ENCODE measurements at places on chromosomes 5 and 9.

GRCh38 chr5:177393206-177393765 lies 7.2 kb downstream of the PFN3 start:
- peak; percentile 73 for DNase-seq

GRCh38 chr5:133242221-133242835 lies 190.5 kb downstream of the HSPA4 start:
- DNase-seq: peak; percentile 72

- DNase-seq: no peak
Measured at GRCh38 chr9:37395663-37396062, 26.8 kb upstream of the GRHPR start.

DNA sequence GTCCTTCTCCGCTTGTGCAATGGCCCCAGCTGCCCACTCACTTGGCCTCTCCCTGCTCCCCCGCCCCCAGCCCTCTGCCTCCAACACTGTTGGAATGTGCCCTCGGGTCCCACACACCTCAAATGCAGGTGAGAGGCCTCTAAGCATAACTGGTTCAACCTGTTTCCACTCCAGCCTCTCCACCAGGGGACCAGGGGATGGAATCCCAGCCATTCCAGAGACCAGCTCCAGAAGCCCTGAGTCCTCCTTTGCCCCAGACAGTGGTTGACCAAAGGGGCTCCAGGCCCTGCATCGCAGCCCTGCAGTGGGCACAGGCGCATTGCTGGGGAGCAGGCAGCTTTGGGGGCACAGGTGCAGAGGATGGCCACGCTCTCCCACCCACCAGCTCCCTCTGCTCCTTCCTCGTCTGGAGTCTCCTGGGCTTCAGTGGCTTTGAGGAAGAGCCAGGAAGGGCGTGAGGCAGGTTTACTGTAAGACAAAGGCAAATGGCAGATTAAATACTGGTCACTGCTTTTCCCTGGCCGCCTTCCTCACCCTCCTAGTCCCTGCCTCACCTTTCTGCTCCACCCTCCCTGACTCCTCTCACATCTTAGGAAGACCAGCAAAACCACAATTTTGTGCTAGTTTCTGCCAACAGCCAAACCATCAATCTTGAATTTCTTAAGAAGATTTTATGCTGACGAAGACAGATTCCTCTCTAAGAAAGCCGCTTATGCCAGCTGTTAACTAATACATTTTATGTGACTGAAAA lies 29.1 kb upstream of the IRX2 start:
- DNase-seq: no peak

GRCh38 chr9:124790801-124791505 lies 14.0 kb downstream of the OLFML2A start:
- no peak for DNase-seq

- DNase-seq: no peak
Measured at GRCh38 chr9:98909935-98910334, 33.8 kb upstream of the COL15A1 start.

- peak; percentile 37 for DNase-seq
Measured at GRCh38 chr9:81410201-81410600, 279.1 kb downstream of the TLE1 start.

DNA sequence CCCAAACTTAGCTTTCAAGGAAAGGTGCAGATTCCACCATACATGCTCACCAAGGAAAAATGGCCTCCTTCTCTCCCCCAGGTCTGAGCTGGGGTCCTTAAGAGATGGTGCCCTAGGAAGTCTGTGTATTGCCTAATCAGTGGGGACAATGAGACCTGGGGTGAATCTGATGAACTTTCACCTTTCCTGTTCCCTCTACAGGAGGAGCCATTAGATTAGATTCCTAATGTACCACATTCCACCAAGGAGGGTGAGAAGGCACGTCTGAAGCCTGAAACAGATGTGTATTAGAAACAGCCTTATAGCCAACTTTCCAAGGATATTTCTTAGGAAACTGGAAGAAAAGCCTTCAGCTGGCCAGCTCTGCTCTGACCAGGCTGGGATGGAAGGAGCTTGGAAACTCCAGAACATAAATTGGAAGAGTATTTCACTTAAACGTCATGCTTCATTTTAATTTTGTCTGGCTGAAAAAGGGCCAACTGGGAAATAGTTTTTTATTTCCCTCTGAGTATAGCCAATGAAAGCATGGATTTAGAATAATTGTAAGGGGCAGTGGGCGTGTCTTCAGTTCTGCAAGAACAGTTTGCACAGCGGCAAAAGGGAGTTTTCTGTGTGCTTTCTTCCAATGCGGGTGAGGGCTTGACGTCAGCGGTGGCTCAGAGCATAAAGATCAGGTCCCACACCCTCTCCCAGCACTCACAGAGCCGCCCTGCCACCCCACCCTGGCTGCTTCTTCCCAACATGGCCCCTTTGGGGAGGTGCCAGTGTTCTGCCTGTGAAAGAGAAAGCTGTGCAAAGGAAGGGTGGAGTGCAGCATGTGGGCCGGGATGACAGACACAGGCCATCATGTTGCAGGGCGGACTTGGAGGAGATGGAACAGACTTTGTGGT lies 210.9 kb downstream of the ESM1 start:
- DNase-seq: no peak

DNA sequence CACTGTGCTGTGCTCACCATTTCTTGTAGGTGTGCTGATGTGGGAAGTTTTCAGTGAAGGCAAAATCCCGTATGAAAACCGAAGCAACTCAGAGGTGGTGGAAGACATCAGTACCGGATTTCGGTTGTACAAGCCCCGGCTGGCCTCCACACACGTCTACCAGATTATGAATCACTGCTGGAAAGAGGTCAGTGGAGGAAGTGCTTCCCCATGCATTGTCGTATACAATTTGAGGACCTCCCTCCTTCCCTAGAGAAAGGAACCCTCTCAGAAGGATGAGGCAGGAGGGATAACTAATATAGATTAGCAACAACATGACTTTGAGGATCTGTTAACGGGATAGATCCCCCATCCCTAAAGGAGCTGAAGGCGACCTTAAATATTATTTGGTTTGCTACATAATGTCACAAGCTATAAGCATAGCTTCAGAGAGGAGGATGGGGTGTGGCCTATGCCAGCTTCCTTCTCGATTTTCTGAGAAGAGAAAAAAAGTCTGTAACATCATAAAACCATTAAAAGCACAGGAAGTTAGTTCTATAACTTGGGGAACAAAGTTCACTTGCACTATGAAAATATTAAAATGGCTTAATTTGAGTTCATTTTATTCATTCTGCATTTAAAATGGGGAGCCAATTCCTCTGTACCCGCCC lies 17.0 kb upstream of the CYFIP2 start:
- no peak for DNase-seq

DNA sequence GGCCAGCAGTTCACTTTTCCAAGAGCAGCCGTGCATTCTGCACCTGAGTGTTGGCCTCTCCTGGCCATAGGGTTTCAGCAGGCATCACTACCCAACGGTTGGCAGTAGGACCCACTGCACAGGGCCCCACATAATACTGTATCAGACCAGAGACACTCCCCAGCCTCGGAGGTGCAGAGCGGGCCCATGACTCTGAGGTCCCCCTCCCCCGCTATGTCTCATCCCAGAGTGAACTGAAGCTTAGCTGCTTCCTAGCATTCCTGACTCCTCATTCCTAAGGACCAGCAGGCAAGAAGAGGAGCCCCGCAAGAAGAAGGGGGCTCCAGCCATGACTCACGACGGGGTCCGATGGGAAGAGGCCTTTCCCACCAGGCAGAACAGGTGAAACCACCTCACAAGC lies 67.2 kb downstream of the CAMSAP1 start:
- DNase-seq: peak; percentile 37

DNA sequence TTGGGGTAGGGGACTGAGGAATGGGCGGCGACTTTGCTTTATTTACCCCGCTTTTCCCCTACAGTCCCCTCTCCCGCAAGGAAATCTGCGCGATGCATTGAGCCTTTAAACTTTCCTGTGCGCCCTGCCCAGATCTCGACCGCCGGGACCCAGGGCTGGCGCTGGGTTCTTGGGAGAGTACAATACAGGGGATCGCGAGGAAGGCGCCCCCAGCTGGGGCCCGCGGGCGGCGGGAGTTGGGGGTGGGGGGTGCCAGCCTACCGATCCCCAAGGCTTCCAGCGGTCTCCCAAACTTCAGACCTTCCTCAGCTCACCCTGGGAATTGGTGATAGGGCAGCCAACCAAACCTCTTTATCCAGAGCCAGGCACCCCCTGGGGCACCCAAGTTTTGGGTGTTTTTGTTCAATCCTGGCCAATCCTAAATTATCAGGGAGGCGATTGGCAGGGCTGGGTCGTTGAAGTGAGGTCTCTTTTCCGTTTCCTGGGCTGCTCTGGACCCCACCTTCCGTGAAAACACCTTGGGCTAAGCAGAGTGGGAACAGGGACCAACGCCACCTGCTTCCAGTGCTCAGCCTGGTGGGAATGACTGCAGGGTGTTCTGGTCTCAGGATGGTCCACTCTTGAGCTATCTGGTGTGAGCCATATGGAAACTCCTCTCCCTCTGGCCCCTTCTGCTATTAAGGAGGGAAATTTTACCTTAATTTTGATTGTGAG lies 51.4 kb upstream of the DAB2IP start:
- DNase-seq: no peak

- no peak for DNase-seq
Measured at GRCh38 chr5:143428155-143428554, 24.7 kb upstream of the NR3C1 start.

- DNase-seq: no peak
Measured at GRCh38 chr9:98071737-98072136, 15.2 kb downstream of the NANS start.

- no peak for DNase-seq
Measured at GRCh38 chr5:74361406-74362358, 278.8 kb downstream of the ENC1 start.

DNA sequence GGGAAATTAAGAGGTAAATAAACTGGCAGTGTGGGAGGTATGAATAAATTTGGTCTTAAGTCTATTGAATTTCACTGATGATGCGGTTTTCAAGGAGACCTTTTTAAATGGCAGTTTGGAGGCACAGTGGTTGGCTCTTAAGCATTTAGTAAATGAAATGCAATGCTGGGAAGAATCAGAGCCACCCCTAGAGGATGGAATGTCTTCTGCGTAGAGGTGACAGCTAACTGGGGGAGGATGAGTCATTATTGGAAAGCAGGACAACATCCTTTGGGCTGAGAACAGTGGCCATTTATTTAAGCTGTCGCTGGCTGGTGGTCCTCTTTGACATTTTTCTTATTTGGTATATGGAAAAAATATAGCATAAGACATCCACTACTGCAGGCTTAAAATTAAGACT lies 163.2 kb downstream of the SH3GL2 start:
- DNase-seq: no peak

- DNase-seq: no peak
Measured at GRCh38 chr9:441126-441525, 226.5 kb downstream of the DOCK8 start.

GRCh38 chr9:115637661-115638060 lies 515.9 kb upstream of the PAPPA start:
- DNase-seq: no peak

DNA sequence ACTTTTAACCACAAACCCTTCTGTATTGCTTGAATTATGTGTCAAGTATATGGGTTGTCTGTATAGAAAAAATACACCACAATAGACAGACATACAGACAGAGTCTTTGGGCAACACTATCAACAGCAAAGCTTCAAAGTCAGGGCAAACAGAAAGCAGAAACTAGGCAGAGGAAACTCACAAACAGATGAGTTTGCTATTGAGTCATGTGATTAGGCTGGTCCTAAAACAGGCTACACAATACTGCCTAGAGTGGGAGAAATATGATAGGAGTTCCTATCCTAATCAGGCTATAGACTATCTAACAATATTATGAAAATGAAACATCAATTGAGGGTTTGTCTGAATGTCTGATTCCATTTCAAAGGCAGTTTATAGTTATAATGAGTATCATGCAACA lies 156.4 kb downstream of the EDIL3 start:
- DNase-seq: no peak

DNA sequence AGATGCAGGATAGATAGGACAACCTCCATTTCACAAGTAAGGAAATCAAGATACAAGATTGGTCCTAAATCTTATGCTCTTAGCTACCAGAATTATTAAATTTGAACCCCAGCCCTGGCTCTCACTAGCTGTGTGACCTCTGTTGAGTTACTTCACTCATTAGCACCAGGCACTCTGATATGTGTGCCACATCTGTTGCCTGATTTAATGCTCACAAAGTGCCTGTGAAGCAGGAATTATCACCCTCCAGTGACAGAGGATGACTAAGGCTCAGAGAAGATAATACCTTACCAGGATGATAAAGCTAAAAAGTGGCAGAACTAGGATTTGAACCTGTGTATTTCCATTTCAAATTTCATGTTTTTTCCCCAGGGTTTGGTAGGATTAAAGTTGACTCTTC lies 110.0 kb downstream of the PLPPR1 start:
- no peak for DNase-seq

GRCh38 chr5:143955141-143955540 lies 143.2 kb downstream of the HMHB1 start:
- no peak for DNase-seq

- no peak for DNase-seq
Measured at GRCh38 chr9:86508208-86508903, 154.1 kb upstream of the TUT7 start.

- no peak for DNase-seq
Measured at GRCh38 chr5:82246960-82247574, 31.1 kb downstream of the RPS23 start.

DNA sequence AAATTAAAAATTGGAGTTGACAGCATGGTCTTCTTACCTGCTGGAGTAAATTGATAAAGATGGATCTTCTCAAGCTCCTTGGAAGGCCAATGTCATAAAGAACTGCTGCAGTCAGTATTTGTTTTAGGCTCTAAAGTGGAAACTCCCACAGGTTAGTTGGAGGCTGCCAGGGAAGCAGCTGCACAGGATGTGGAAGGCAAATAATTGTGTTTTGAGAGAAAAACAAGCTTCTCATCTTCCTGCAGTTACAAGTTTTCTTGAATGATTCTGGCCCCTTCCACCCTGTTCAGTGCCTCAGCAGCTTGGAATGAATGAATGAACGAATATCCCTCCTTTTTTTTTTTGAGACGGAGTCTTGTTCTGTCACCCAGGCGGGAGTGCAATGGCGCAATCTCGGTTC lies 13.9 kb downstream of the MROH2B start:
- no peak for DNase-seq

- no peak for DNase-seq
Measured at GRCh38 chr9:121305269-121305994, 37.5 kb downstream of the GSN start.

- no peak for DNase-seq
Measured at GRCh38 chr5:169847519-169847918, 132.8 kb downstream of the INSYN2B start.

- DNase-seq: no peak
Measured at GRCh38 chr5:2519153-2519552, 232.3 kb downstream of the IRX2 start.

- DNase-seq: no peak
Measured at GRCh38 chr5:59666440-59667068, 227.0 kb downstream of the PDE4D start.

- no peak for DNase-seq
Measured at GRCh38 chr5:116861666-116862065, 287.0 kb upstream of the SEMA6A start.

DNA sequence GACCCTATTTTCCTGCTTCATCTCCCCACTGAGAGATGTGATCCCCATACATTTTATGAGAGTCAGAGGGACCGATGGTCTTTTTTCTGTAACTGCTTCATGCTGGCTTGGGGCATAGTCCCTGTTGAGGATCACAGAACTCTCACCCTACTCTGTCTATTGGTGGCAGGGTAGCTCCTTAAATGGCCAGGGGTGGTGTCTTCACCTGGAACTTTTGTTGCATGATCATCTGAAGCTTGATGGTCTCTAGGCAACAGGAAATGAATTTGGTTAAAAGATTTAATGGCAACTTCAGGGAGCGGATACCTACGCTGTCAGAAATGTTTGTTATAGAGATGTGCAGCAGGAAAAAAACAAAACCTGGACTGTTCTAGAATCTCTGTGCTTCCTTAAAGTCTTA lies 87.0 kb upstream of the GLIS3 start:
- DNase-seq: no peak
